Activated naive CD8-positive, alpha-beta T cell treated with anti-CD3 and anti-CD28 coated beads, Interleukin-2, amount 10 ng/mL, durations not matched to agents 7 days and 5 days (primary cell): ENCODE measurements at places on chromosomes 7 and 10. TPM values are rescaled to one million over a fixed set of nuclear protein-coding genes. Genes with fewer than 3 reads are reported as not detected.

Gene FLNC
- total RNA-seq = not detected

Gene KLLN
- total RNA-seq = 0.69 TPM

Gene CALML3
- not detected for total RNA-seq

Gene ZFAND2A
- total RNA-seq = 31.3 TPM

Gene C7orf33
- total RNA-seq = not detected

Gene OR2A1
- 0.06 TPM for total RNA-seq

Gene URGCP
- 26.5 TPM for total RNA-seq

Gene PRLHR
- not detected for total RNA-seq

DNA sequence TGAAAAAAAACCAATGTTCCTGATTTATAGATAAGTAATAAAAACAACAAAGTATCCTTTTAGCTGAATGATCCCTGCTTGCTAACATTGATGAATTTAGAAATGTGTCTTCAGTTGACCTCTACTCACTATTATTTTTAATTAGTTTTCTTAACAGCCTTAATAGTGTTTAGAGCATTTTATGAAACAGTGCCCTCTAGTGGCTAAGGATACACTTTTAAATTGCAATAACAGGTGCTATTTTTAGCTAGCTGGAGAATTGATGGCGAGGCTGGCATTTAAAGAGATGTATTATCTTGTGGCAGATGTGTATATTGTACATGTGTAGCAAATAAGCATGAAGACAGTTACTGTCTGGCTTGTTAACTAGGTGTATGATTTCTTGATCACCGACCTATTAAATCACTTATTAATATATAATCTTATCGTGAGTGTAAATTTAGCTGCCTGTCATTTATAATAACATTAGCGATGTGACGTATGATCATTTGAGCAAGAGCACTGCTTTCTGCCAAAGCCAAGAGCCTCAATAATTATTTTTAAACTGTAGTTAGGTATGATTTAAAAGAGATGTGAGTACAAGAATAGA, 451.9 kb downstream of the DPP6 start:
- no peaks in the 10 kb centered on the region for H3K36me3 ChIP-seq
- no peak for DNase-seq
- peaks cover 1% of the 10 kb centered on the region for H3K27me3 ChIP-seq

GRCh38 chr10:92432596-92432995, 141.3 kb downstream of the IDE start:
- H3K27me3 ChIP-seq = no peaks in the 10 kb centered on the region
- H3K36me3 ChIP-seq = no peaks in the 10 kb centered on the region
- no peaks in the 10 kb centered on the region for H3K4me1 ChIP-seq
- H3K27ac ChIP-seq = no peak overlapping the region
- no peak overlapping the region for H3K4me3 ChIP-seq
- no peak for DNase-seq

DNA sequence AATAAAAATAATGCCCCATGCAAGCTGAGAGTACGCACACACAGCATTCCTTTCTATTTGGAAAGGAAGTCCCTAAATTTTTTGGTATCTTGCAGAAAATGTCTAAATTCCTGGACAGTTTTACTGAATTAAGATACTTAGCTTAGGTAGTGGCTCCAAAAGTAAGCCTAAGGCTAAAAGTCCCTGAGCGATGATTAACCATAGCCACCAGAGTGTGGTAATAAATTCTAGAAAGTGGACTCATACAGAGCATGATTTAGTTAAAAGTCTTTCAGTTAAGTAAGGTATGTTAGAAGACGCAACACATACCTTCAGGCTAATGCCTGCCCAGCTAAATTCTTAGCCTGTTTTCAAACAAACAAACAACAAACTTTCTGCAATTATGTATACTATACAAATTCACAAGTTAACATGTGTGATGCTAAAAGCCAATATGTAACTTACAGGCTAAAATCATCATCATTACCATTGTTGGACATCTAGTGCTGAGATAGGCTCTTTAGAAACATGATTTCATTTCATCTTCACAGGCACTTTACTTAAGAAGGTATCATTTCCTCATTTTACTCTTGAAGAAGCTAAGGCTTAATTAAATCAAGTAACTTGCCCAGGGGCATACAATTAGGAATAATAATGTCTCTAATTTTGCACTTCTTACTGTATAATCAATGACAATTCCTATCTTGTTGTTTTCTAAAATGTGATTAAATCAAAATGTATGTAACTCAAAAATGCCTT, 261.4 kb upstream of the YAE1 start:
- no peak for DNase-seq
- no peak overlapping the region for H3K27ac ChIP-seq
- H3K4me1 ChIP-seq = no peaks in the 10 kb centered on the region

DNA sequence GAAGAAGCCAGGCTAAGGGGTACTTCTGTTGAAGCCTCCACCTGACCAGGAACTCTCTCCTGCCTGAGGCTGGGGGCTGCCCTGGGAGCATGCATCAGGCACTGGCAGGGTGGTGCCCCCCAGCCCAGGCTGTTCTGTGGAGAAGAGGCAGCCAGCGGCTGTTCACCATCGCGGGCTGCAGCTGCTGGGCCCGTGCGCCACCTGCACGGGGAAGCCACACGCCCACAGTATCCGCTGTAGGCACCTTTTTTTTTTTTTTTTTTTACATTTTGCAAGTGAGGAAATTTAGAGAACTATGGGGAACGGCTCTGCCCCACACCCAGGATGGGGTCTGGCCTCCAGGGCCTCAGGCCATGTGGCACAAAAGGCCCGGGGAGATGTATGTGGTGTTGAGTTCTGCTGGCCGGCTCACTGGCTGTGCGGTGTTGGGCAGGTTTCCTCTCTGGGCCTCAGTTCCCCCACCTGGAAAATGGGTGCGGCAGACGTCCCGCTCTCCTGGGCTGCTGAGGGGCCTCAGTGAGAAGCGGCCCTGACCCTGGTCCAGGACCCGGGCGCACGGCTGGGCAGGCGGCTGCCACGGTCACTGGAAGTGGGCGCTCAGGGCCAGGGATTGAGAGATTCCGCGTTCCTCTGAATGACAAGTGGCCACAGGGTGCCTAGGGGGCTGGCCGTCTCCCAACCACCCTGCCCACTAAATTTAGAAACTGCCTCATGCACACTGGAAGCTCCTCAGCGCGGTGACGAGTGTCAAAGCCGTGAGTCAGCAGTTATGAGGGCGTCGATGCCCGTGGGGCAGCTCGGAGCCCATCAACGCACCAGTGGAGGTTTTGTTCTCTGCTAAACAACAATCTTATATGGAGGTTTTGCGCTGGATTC, 8.8 kb upstream of the INTS1 start:
- peak overlapping the region; percentile 64 for H3K27ac ChIP-seq
- peaks cover 19% of the 10 kb centered on the region for H3K4me1 ChIP-seq
- DNase-seq = peak; percentile 70

DNA sequence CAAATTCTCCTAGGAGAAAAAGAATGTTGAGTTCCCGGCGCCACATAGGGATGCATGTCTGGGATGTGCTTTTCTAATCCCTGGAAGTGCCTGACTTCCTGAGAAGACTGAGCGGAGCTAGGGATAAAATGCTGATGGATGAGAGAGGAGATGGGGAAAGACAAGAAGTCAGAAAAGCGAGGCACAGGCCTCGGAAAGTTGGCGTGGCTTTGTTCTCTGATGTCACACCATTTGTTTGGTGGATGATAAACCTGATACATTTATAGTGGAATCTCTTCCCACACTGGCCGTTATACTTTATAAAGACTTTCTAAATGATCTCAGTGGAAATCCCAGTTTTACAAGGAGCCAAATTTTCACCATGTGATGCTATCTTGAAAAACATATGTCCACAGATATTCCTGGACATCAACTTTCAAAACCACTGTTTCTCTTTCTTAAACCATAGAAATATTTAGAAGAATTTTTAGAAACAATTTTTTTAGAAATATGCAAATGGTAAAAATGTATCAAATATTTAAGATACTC, 188.8 kb upstream of the SVIL start:
- peaks cover 3% of the 10 kb centered on the region for H3K27me3 ChIP-seq
- H3K27ac ChIP-seq = no peak overlapping the region
- no peak overlapping the region for H3K4me3 ChIP-seq
- no peaks in the 10 kb centered on the region for H3K36me3 ChIP-seq
- DNase-seq = no peak
- no peaks in the 10 kb centered on the region for H3K4me1 ChIP-seq

DNA sequence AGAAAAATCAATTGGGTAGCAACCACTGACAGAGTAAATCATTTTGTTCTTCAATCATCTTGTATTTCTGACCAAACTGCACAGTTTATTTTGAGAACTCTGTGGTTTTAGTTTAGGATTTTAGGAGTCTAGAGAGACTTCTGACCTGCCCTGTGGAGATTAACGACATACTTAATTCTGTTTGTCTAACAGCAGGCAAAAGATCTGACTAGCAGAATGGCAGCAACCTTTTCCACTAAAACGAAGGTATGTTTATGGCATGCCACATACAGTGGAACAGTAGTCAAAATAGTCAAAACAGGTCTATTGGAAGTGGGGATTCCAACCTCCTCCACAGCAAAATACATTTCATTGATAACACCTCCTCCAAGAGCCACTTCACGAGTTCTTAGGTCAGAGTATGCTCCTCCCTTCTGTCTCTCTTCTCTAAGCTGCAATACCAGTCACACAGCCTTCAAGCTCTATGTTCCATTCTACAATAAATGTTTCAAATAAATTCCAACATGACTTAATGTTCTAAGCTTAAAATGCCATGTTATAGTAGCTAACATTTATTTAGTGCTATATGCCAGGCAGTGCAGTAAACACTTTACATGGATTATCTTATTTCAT, 34.4 kb downstream of the NRCAM start:
- no peak overlapping the region for H3K4me3 ChIP-seq
- peaks cover 17% of the 10 kb centered on the region for H3K4me1 ChIP-seq
- no peak overlapping the region for H3K27ac ChIP-seq
- DNase-seq = no peak
- no peaks in the 10 kb centered on the region for H3K27me3 ChIP-seq

DNA sequence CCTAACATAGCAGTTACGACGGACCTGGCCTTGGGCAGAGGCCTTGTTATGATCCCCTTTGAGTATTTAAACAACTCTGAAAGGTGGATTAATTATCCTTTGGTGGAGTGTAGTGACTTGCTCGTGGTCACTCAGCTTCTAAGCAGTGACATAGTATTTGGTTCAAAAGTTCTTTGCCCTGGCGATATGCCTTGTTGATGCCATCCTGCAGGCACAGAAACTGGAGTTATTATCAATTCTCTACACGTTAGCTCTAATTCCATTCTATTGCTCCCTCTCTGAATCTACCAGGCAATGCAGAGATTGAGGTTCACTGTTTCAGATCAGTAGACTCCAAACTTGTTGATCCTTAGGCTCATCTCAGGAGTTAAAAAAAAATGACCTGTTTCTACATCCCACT, 32.5 kb upstream of the ELMO1 start:
- no peak overlapping the region for H3K27ac ChIP-seq
- no peak overlapping the region for H3K4me3 ChIP-seq
- H3K36me3 ChIP-seq = peaks cover under 1% of the 10 kb centered on the region
- H3K27me3 ChIP-seq = peaks cover 15% of the 10 kb centered on the region
- DNase-seq = no peak
- H3K4me1 ChIP-seq = no peaks in the 10 kb centered on the region

DNA sequence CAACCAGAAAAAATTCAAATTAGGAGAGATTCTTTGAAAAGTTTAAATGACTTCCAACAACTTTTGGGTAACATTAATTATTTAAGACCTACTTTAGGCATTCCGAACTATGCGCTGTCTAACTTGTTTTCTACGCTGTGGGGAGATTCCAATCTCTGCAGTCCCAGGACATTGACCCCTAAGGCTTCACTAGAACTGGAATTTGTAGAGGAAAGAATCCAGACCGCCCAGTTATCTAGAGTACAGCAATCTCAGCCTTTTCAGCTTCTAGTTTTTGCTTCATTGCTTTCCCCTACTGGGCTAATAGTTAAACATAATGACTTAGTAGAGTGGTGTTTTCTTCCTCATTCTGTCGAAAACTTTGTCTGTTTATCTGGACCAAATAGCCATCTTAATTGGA, 14.9 kb upstream of the DDC start:
- peaks cover 5% of the 10 kb centered on the region for H3K27me3 ChIP-seq
- no peak for DNase-seq
- H3K4me3 ChIP-seq = no peak overlapping the region
- no peaks in the 10 kb centered on the region for H3K4me1 ChIP-seq
- no peak overlapping the region for H3K27ac ChIP-seq
- H3K36me3 ChIP-seq = no peaks in the 10 kb centered on the region

GRCh38 chr7:113207931-113208330, 89.6 kb upstream of the SMIM30 start:
- no peaks in the 10 kb centered on the region for H3K36me3 ChIP-seq
- no peak for DNase-seq
- H3K4me1 ChIP-seq = no peaks in the 10 kb centered on the region
- no peak overlapping the region for H3K4me3 ChIP-seq
- no peaks in the 10 kb centered on the region for H3K27me3 ChIP-seq

GRCh38 chr7:22718911-22719420, 8.0 kb upstream of the IL6 start:
- no peak overlapping the region for H3K4me3 ChIP-seq
- no peak overlapping the region for H3K27ac ChIP-seq
- H3K27me3 ChIP-seq = peaks cover 38% of the 10 kb centered on the region
- peaks cover 14% of the 10 kb centered on the region for H3K4me1 ChIP-seq

GRCh38 chr7:38102507-38102906, 75.5 kb upstream of the STARD3NL start:
- no peak overlapping the region for H3K4me3 ChIP-seq
- H3K4me1 ChIP-seq = peaks cover 5% of the 10 kb centered on the region
- peaks cover 36% of the 10 kb centered on the region for H3K27me3 ChIP-seq
- H3K36me3 ChIP-seq = peaks cover 2% of the 10 kb centered on the region
- DNase-seq = no peak
